Left renal cortex interstitium (tissue), 4 donors: ENCODE measurements at places on chromosomes 13 and 19. TPM values are rescaled to one million over a fixed set of nuclear protein-coding genes. Genes with fewer than 3 reads are reported as not detected.

Gene PRPF31
- polyA plus RNA-seq, result 71.1 TPM

Gene GJB2
- 5.2 TPM for polyA plus RNA-seq

Gene IGFL4
- not detected for polyA plus RNA-seq

Gene CCL25
- polyA plus RNA-seq, result 0.24 TPM

Gene MEF2B
- polyA plus RNA-seq, result 1.2 TPM

Gene BEST2
- not detected for polyA plus RNA-seq

Gene LRRC4B
- polyA plus RNA-seq, result 27.0 TPM

Gene KIR2DL1
- not detected for polyA plus RNA-seq

Gene DCLK1
- 5.6 TPM for polyA plus RNA-seq

Gene F10
- polyA plus RNA-seq, result 23.4 TPM

Gene ZNF492
- 3.3 TPM for polyA plus RNA-seq

Gene ERICH4
- polyA plus RNA-seq, result 4.9 TPM

Gene PLA2G4C
- 4.3 TPM for polyA plus RNA-seq

Gene PSG11
- polyA plus RNA-seq, result not detected

Gene UHRF1
- 33.2 TPM for polyA plus RNA-seq

Gene AKAP8
- 34.6 TPM for polyA plus RNA-seq

Gene CFAP97D2
- not detected for polyA plus RNA-seq

Gene LRRC63
- polyA plus RNA-seq, result 0.16 TPM

Gene CKM
- polyA plus RNA-seq, result 0.42 TPM

Gene NBEA
- polyA plus RNA-seq, result 18.2 TPM

Gene RDH8
- polyA plus RNA-seq, result not detected

Gene PDCD2L
- 12.3 TPM for polyA plus RNA-seq

Gene NLRP4
- polyA plus RNA-seq, result not detected

Gene CEACAM8
- polyA plus RNA-seq, result 0.09 TPM

Gene CEACAM20
- not detected for polyA plus RNA-seq

Gene PSG2
- polyA plus RNA-seq, result not detected

Gene VSIG10L
- 5.0 TPM for polyA plus RNA-seq

Gene CCDC70
- not detected for polyA plus RNA-seq

Gene C13orf46
- 0.40 TPM for polyA plus RNA-seq

Gene IER2
- polyA plus RNA-seq, result 82.0 TPM

Gene ZNF738
- polyA plus RNA-seq, result 53.2 TPM

Gene TNFSF9
- 0.51 TPM for polyA plus RNA-seq

Gene SIAH3
- polyA plus RNA-seq, result 0.96 TPM

Gene CGB8
- not detected for polyA plus RNA-seq

Gene KLK1
- 1.8 TPM for polyA plus RNA-seq

Gene MAP2K7
- 38.9 TPM for polyA plus RNA-seq

Gene KRTDAP
- 1.2 TPM for polyA plus RNA-seq

Gene ADPRHL1
- 4.1 TPM for polyA plus RNA-seq

Gene KLF1
- polyA plus RNA-seq, result 0.22 TPM

Gene SYNE4
- polyA plus RNA-seq, result 13.6 TPM

Gene SPACA7
- not detected for polyA plus RNA-seq

Gene HCST
- polyA plus RNA-seq, result 3.5 TPM

Gene PRR22
- 3.7 TPM for polyA plus RNA-seq

Gene DAND5
- 0.08 TPM for polyA plus RNA-seq

Gene ZNF649
- 25.1 TPM for polyA plus RNA-seq

Gene NTF4
- polyA plus RNA-seq, result 4.5 TPM

Gene METTL21C
- polyA plus RNA-seq, result 0.64 TPM

Gene GARIN5A
- 6.6 TPM for polyA plus RNA-seq

Gene TMEM259
- 122 TPM for polyA plus RNA-seq
